ENCODE measurements at places on chromosomes 3 and 15.

DNA sequence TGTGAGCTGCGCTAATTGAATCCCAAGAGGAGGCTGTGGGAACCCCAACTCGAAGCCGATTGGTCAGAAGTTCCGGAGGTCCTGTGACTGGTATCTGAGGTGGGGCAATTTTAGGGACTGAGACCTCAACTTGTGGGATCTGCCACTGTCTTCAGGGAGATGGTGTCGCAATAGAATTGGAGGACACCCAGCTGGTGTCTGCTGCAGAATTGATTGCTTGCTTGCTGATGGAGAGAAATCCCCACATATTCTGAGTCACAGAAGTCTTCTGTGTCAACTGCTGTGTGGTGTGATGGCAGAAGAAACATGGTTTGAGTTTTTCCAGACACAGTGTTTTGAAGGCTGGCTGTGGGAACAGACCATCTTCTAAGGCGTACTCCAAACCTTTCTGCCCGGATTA is 99.7 kb upstream of the PLXNA1 start:
- H3K27me3 ChIP-seq = no peaks in the 10 kb centered on the region
- no peak overlapping the region for H3K27ac ChIP-seq
- no peaks in the 10 kb centered on the region for H3K36me3 ChIP-seq
- H3K4me1 ChIP-seq = no peaks in the 10 kb centered on the region
- H3K4me3 ChIP-seq = no peak overlapping the region
- no peak for DNase-seq

GRCh38 chr3:27939521-27939920 is 217.4 kb upstream of the EOMES start:
- no peak for DNase-seq
- H3K4me3 ChIP-seq = no peak overlapping the region

DNA sequence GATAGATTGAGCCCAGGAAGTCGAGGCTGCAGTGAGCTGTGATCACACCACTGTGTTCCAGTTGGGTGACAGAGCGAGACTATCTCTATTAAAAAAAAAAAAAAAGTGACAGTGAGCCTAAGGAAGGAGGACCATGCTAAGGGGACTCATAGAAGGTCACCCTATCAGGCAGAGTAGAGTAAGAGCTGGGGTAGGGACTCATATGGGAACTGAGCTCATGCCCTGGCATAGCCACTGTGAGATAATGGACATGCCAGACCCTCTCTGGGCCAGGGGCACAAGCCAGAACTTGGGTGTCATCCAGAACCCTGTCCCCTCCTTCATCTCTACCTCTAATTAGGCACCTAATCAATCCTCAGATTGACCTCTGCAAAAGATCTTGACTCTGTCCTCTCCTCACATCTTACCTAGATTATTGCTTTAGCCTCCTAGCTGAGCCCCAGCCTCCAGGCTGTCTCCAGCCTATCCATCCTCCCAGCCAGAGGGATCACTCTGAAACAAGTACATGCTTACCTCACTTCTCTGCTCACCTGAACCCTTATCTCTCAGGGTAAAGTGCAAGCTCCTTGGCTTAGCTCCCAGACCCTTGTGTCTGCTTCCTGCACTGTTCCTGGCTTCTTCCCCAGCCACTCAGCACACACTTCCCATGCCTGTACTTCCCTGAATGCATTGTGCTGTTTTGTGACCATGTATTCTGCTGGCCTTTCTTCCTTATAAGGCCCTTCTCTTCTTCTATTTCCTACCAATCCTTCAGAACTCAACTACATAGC is 76.4 kb downstream of the DAPK2 start:
- H3K36me3 ChIP-seq = no peaks in the 10 kb centered on the region
- no peaks in the 10 kb centered on the region for H3K27me3 ChIP-seq
- peak overlapping the region; percentile 7 for H3K27ac ChIP-seq
- DNase-seq = no peak

GRCh38 chr3:119293871-119294695 is at the start of gene ARHGAP31:
Gene ARHGAP31 (plus strand): TSS chr3:119294383. CDS start chr3:119294905, 522 bp downstream.
- no peaks in the 10 kb centered on the region for H3K27me3 ChIP-seq
- peak within 1 kb of the TSS; percentile 86 for H3K4me3 ChIP-seq
- no peaks in the 10 kb centered on the region for H3K36me3 ChIP-seq
- H3K4me1 ChIP-seq = peaks cover 32% of the 10 kb centered on the region
- peak; percentile 91 for DNase-seq
- H3K27ac ChIP-seq = peak within 1 kb of the TSS; percentile 88
